A673 (cell line): ENCODE measurements at places on chromosomes 1 and 21. TPM values are rescaled to one million over a fixed set of nuclear protein-coding genes. Genes with fewer than 3 reads are reported as not detected.

- DNase-seq = no peak
- H3K4me1 ChIP-seq = no peaks in the 10 kb centered on the region
- no peak overlapping the region for H3K27ac ChIP-seq
- no peak overlapping the region for H3K4me3 ChIP-seq
Measured at GRCh38 chr1:154129391-154129970, 25.4 kb downstream of the NUP210L start.

DNA sequence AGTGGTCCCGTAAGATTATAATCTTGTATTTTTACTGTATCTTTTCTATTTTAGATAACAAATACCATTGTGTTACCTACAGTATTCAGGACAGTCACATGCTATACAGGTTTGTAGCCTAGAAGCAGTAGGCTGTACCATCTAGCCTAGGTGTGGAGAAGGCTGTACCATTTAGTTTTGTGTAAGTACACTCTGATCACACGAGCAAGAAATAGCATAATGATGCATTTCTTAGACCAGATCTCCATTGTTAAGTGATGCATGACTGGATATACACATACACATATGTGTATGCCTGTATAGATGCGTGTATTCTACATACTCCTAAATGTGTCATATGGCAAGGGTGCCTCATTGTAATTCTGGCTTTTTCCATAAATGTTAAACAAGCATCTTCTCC lies 33.9 kb downstream of the GALNT2 start:
- H3K27me3 ChIP-seq = no peaks in the 10 kb centered on the region
- no peak overlapping the region for H3K4me3 ChIP-seq
- no peak overlapping the region for H3K27ac ChIP-seq
- no peak for DNase-seq
- H3K4me1 ChIP-seq = peaks cover 50% of the 10 kb centered on the region
- no peaks in the 10 kb centered on the region for H3K36me3 ChIP-seq

DNA sequence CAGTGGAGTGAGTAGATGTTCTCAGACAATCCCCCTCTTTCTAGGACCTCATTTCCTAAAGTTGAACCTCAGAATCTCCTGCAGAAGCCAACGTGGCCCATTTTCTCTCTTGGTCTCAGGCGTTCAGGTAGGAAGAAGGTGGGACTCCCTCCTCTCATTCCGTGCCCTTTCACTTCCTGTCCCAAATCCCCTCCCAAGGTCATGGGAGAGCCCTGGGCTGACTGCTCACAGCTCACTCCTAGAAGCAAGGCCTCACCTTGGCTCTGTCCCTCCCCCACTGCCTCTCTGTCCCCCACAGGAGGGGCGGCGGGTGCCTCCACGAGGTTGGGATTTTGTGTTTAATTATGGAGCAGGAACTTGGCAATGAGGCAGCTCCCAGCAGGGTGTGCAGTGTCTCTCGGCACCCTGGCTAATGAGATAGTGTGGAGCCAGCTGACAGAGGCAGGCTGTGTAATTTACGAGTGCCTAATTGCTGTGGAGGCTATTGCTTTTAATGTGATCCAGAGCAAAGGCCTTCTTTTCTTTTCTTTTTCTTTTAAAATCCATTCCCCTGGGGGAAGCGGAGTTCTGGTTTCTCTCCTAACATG lies 9.1 kb upstream of the CDK18 start:
- H3K4me1 ChIP-seq = peaks cover 47% of the 10 kb centered on the region
- no peaks in the 10 kb centered on the region for H3K36me3 ChIP-seq
- peak; percentile 93 for DNase-seq
- H3K27me3 ChIP-seq = no peaks in the 10 kb centered on the region
- peak overlapping the region; percentile 1 for H3K4me3 ChIP-seq

DNA sequence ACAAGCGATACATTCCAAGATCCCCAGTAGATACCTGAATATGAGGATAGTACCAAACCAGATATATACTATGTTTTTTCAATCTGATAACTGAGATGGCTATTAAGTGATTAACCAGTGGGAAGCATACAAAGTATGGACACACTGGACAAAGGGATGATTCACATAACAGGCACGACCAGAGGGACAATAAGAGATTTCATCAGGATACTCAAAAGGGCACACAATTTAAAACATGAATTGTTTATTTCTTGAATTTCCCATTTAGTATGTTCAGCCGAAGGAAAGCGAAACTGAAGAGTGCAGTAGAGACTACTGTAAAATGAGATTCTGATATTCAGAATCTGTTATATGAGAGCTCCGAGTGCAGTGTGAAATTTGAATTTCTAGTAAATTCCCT lies 10.6 kb downstream of the ZZZ3 start:
- no peak overlapping the region for H3K27ac ChIP-seq
- no peak overlapping the region for H3K4me3 ChIP-seq
- H3K27me3 ChIP-seq = no peaks in the 10 kb centered on the region
- DNase-seq = no peak
- peaks cover 4% of the 10 kb centered on the region for H3K36me3 ChIP-seq

DNA sequence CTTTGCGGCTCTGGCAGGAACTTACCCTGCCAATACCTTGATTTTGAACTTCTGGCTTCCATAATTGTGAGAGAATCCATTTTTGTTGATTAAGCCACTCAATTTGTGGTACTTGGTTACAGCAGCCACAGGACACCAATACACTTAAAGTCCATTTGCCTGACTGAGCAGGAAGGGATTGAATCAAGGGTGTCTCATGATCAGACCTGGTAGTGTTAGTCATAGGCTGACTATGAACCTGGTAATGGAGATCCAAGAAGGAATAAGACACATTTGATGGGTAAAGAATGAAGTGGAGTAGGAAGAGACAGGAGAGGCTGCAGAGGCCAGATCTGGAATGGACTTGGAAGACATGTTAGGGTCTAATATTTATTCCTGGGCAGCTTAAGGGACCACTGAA lies 31.2 kb upstream of the MAP1LC3C start:
- H3K27me3 ChIP-seq = no peaks in the 10 kb centered on the region
- H3K4me1 ChIP-seq = no peaks in the 10 kb centered on the region
- H3K27ac ChIP-seq = no peak overlapping the region
- no peaks in the 10 kb centered on the region for H3K36me3 ChIP-seq
- no peak overlapping the region for H3K4me3 ChIP-seq

- H3K27ac ChIP-seq = no peak overlapping the region
- DNase-seq = no peak
- no peaks in the 10 kb centered on the region for H3K27me3 ChIP-seq
Measured at GRCh38 chr1:110070282-110070669, 196 bp downstream of the ALX3 start.

DNA sequence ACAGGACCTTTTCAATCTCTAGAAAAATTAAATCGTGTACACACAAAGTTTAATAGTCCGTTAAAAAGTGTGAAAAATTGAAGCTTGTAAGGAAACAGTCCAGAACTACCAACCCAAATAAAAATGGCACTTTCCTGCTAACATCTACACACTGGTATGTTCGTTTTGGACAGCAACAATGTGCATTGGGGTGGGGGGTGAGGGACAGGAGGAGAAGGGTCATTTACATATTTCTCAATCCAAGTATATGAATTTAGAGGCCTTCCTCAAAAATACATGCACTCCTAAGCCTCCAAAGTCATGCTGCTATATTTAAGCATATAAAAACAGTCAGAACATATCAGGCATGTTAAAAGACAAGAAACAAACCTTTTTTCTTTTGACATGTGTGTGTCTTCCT lies 2.5 kb downstream of the PPP1R15B start:
- H3K4me1 ChIP-seq = peaks cover 17% of the 10 kb centered on the region
- H3K4me3 ChIP-seq = peak overlapping the region; percentile 99
- no peak for DNase-seq
- peaks cover 40% of the 10 kb centered on the region for H3K36me3 ChIP-seq

GRCh38 chr1:47881505-47882442 lies 115.4 kb downstream of the TRABD2B start:
- no peaks in the 10 kb centered on the region for H3K27me3 ChIP-seq
- H3K4me1 ChIP-seq = no peaks in the 10 kb centered on the region
- H3K4me3 ChIP-seq = no peak overlapping the region
- no peaks in the 10 kb centered on the region for H3K36me3 ChIP-seq

DNA sequence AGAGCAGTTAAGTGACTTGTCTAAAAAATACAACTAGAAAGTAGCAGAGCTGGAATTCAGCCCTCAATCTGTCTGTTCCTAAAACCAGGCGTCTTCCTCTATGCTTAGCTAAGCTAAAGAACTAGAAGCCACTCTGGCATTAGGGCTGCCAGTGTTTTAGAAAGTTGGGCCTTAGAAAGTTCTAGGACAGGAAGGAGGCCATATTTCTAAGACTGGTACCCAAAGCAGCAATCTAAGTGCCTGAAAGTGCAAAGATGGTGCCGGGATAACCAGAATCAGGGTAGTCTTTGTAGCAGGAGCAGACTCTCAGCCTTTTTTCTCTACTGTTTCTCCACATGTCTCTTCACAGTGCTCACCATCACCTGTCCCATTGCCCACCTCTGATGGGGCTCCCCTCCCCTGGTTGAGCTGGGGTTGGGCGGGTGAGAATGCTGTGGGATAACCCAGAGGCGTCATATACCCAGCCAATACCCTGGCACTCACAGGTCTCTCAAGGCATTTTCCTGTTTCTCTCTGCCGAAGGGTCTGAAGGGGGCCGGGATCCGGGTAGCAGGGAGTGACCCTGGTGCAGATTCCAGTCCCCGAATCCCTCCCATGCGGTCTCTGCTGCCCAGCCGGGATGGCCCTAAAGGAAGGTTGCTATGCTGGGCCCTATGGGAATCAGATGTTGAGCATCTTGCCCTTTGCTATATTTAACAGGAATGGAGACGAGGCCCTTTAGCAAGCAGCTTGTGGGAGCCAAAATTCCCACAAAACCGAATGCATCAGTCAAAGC lies 1.1 kb upstream of the RCSD1 start:
- no peaks in the 10 kb centered on the region for H3K4me1 ChIP-seq
- H3K27ac ChIP-seq = no peak overlapping the region
- DNase-seq = no peak
- no peak overlapping the region for H3K4me3 ChIP-seq

- H3K4me3 ChIP-seq = no peak overlapping the region
- no peak for DNase-seq
- peaks cover 8% of the 10 kb centered on the region for H3K36me3 ChIP-seq
- H3K27me3 ChIP-seq = no peaks in the 10 kb centered on the region
Measured at GRCh38 chr1:155202731-155203515, 4.8 kb downstream of the THBS3 start.

DNA sequence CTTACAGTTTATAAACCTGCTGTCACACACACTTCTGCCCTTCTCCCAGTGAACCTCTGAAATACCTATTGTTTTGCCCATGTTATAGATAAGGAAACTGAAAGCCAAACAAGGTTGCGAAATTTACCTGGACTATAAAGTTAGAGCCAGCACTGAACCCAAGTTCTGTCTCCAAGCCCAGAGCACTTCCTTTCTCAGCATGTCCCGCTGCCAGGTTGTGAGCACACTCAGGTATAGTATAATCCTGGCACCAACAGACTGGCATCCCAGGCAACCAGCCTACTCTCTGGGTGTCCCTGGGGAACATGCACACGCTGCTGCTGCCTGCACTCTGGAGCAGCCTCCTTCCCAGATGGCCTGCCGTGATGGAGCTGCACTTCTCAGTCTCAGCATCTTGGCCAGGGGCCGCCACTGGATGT lies 45.1 kb downstream of the PGBD5 start:
- no peak for DNase-seq
- no peaks in the 10 kb centered on the region for H3K4me1 ChIP-seq
- H3K27ac ChIP-seq = no peak overlapping the region
- no peaks in the 10 kb centered on the region for H3K27me3 ChIP-seq
- H3K36me3 ChIP-seq = no peaks in the 10 kb centered on the region

Gene KIAA0040
- total RNA-seq = not detected in 2 replicates
